ENCODE measurements at places on chromosomes 3 and 15.

- no peak for DNase-seq
These were observed 26.1 kb downstream of the GOLGB1 start for GRCh38 chr3:121723485-121723884.

DNA sequence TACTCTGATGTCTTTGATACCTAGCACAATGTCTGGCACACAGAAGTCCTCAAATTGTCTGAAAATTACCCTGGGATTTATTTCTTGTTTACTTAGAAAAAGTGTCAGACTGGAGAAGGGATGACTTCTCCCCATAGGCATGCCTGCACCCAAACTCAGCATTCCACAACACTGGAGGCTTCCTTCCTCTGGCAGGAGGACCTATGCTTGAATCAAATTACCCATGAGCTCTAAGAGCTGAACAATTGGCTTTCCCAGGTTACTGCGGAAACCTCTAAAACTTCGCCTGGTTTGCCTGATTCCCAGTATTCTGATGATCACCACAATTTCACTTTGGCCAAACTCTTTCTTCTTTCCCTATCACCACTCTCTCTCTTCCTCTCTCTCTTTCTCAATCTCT lies 217.4 kb downstream of the DIPK2A start:
- no peak for DNase-seq

GRCh38 chr3:187738331-187739093 lies 6.8 kb downstream of the BCL6 start:
- peak; percentile 72 for DNase-seq

DNA sequence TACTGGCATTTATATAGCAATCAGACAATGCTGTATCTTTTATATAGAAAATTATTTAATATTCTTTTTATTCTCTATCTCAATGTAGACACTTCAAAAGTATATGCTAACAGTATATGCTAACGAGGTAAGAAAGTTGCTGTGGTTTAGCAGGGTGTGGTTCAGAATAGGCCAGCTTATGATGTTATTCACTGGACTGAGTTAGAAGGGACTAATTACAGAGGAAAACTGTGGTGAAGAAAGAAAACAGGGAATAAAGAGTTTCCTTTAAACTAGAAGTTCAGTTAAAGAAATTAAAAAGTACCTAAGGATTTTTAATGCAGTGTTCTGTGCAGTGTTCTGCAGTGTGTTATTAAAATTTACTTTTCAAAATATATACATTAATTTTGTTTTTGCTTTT lies 59.4 kb downstream of the MYO9A start:
- DNase-seq = no peak

DNA sequence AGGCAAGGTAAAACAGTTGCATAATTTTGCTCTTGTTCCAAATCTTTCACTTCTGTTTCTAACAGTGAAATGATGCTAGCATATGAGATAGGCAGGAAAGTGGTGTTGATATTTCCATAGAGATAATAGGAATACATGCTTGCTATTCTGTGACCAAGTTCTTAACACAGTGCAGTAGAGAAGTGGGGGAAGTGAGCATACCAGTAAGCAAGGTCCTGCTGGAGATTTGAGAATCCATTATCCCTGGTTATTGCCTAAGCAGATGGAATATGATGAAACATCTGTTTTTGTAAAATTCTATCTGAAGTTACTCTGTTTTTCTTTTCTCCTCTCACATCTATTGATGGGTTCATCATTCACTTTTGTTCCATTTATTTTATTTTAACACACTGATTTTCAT lies 28.7 kb downstream of the USP8 start:
- peak; percentile 29 for DNase-seq

DNA sequence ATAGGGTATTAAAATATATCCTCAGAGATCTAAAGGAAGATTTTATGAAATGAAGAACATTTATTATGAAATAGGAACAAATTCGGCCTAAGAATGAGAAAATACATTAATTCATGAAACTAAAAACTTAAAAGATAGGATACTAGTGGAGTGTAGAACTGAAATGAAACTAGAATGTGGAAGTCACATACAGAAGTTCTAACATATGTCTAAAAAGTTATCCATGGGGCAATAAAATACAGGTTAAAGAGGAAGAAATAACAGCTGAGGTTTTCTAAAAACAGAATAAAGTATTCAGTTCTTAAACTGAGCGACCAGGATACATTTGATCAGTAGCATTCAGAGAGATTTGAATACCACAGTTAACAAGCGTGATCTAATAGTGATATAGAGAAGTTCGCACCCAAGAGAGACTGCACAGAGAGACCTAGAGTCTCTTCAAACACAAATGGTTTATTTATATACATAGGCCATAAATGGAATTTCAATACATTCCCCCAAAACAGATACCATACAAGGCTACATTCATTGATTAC lies 85.9 kb downstream of the FEZF2 start:
- no peak for DNase-seq

- DNase-seq = no peak
These were observed 53.2 kb upstream of the HEG1 start for GRCh38 chr3:125108833-125109535.

GRCh38 chr3:173745952-173746682 lies 348.6 kb downstream of the NLGN1 start:
- no peak for DNase-seq

- no peak for DNase-seq
These were observed 45.4 kb downstream of the SLC6A1 start for GRCh38 chr3:11037976-11038375.

GRCh38 chr3:194713299-194714136 lies 27.8 kb downstream of the FAM43A start:
- DNase-seq = no peak

GRCh38 chr15:61301701-61302100 lies 72.6 kb upstream of the RORA start:
- DNase-seq = no peak

DNA sequence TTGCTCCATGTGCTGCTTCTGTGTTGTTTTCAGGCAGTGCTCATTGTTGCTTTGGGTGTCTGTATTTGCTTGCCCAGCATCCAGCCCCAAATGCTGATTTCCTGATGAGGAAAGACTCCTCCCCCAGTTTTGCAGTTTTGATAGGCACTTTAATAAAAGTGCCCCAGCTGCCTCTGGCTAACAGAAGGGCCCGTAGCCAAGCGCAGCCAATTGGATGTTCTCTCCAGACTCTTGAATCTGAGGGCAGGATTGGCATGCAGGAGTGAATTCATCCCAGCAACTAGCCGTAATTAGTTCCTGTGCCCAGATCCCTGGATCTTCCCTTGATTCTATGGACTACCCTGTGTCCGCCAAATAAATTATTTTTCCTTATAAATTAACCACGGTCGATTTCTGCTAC lies 14.8 kb upstream of the SEMA5B start:
- DNase-seq = no peak

DNA sequence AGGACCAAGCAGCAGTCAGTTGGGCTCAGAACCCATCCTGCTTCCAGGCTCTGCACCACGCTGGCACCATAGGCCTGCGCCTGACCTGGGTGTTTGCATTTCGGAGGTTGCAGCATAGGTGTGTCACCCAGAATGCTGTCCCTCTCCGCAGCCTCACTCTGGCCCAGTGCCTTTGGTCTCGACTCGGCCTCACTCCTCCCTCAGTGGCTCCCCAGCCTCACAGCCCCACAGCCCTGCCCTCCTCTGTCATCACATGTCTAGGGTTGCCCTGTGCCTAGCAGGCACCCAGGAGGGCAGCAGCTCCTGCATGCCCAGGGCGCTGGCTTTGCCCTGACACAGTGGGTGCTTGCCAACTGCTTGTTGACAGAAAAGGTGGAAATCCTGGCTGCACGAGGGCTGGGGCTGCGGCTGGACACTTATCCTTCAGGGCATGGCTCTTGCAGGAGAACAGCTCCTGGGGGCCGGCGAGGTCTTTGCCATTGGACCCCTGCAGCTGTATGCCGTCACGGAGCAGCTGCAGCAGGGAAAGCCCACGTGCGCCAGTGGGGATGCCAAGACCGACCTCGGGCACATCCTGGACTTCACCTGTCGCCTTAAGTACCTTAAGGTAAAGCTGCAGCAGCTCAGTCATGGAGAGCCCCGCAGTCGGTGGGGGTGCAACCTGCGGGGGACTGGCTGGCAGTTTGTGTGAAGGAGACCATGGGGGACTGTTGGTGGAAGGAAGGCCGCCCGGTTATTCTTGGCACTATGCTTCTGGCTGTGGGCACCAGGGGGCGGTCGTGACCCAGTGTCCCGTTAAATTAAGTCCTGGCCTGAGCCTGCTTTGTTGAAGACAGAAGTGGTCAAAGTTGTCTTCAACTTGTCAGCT lies 16.2 kb downstream of the NISCH start:
- no peak for DNase-seq

DNA sequence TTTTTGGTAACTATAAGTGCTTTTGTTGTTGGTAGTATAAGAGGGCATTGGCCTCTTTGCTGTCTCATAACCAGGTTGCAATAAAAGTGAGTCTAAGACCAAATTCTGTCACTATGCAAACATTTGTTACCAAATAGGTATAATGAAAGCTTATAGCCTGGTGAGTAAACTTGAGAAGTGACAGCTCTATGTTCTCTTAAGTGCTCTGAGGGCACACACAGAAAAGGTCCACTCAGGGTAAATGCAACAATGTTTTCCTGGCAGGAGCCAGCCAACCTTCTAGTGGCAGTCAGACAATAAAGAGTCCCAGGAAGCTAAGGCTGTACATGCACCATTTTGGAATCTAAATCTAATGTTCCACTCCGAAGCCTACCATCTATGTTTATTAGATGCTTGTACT lies 262.1 kb upstream of the TGFBR2 start:
- no peak for DNase-seq

- no peak for DNase-seq
These were observed 8.5 kb downstream of the SEC13 start for GRCh38 chr3:10312391-10312790.

DNA sequence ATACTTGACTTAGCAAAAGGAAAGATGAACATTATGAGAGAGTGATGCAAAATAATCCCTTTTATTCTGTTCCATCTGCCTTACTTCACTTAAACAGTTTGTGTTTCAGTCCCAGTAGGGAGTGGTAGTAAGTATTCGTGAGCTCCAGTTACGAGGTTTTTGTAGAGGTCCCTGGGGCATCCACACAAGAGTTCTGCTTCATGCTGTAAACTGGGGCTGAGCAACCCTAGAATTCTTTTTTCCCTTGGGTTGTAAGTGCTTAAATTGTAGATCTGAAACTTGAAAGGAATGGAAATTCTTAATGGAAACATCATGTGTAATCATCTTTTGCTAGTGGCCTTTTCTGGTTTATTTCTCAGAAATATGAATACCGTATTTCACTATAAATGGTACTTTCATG lies 79.5 kb downstream of the SEMA6D start:
- DNase-seq = no peak

- DNase-seq = no peak
These were observed 17.6 kb downstream of the MRPL46 start for GRCh38 chr15:88449581-88449980.

- DNase-seq = no peak
These were observed 14.1 kb downstream of the TTC21A start for GRCh38 chr3:39121621-39122020.

DNA sequence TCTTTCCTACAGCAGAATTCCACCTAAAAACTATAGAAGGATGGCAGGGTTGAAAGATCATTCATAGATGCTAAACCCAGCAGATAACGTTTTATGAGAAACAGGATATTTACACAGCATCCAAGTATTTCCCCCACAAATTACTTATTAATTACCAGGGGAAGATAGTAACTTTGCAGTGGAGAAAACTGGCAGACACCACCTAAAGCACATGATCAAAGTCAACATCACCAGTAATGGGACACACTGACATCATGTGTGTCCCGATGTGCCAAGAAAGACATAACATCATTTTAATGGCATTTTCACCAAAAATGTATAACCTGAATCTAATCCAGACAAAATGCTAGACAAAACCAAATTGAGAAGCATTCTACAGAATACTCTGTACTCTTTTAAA lies 220.4 kb upstream of the THBS1 start:
- DNase-seq = no peak

DNA sequence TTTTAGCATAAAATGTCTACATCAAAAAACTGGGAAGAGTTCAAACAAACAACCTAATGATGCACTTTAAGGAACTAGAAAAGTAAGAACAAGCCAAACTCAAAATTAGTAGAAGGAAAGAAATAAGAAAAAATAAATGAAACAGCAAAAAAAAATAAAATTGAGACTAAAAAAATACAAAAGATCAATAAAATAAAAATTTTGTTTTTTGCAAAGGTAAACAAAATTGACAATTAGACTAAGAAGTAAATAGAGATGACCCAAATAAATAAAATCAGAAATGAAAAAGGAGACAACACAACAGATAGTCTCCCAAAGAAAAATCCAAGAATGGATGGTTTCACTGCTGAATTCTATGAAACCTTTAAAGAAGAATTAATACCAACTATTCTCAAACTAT lies 89.6 kb upstream of the MME start:
- DNase-seq = no peak

- no peak for DNase-seq
These were observed 72.9 kb downstream of the IL12A start for GRCh38 chr3:160061525-160061924.

GRCh38 chr15:85164841-85165466 lies 183.3 kb downstream of the PDE8A start:
- no peak for DNase-seq

DNA sequence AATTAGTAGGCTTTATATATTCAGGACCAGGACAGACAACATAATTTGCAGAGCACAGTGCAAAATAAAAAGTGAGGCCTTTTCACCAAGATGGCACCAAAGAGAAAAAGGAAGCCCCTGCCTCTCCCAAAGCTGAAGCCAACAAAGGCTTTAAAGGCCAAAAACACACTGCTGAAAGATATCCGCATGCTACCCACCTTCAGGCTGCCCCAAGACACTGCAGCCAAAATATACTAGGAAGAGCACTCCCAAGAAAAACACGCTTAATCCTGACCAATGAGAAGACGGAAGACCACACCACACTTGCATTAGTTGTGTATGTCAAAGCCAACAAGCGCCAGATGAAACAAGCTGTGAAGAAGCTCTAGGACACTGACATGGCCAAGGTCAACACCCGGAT lies 38.0 kb downstream of the PIK3CB start:
- DNase-seq = no peak
